ENCODE measurements at places on chromosomes 2 and 18. TPM values are rescaled to one million over a fixed set of nuclear protein-coding genes. Genes with fewer than 3 reads are reported as not detected.

- DNase-seq, result no peak
These were observed 12.0 kb downstream of the PCBP1 start for GRCh38 chr2:70099270-70099669.

GRCh38 chr2:201909961-201910361 lies 103.6 kb downstream of the CDK15 start:
- peak; percentile 63 for DNase-seq

DNA sequence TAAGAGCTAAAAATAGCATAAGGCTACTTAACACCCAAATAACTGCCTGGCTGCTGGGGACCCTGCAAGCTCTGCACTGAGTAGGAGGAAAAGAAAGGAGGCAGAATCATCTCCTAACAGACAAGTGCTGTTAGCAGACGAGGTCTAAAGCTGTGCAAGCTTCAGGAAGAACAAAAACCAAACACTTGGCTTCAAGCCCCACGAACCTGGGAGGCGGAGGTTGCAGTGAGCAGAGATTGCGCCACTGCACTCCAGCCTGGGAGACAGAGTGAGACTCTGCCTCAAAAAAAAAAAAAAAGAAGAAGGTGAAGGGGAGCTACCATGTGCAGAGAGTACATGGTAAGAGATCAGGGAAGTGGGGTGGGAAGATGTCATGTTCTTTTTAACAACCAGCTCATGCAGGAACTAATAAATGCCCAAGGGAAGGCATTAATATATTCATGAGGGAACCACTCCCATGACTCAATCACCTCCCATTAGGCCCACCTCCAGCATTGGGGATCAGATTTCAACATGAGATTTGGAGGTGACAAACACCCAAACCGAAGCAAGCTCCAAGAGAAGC lies 28.8 kb upstream of the INO80C start:
- no peak for DNase-seq

DNA sequence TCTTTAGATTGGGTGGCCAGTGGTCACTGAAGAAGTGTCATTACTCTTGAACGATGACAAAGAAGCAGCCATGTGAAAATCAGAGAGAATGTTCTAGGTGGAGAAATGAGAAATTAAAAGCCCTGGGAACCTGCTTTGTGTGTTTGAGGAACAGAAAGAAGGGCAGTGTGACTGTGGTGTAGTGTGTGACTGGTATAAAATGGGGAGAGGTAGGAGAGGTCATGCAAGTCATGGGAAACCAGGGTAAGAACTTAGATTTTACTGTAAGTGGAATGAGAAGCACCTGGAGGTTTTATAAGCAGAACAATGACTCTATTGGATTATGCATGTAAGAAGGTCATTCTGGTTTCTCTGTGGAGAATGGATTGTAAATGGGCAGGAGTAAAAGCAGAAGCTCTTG lies 12.2 kb downstream of the ICOS start:
- no peak for DNase-seq

DNA sequence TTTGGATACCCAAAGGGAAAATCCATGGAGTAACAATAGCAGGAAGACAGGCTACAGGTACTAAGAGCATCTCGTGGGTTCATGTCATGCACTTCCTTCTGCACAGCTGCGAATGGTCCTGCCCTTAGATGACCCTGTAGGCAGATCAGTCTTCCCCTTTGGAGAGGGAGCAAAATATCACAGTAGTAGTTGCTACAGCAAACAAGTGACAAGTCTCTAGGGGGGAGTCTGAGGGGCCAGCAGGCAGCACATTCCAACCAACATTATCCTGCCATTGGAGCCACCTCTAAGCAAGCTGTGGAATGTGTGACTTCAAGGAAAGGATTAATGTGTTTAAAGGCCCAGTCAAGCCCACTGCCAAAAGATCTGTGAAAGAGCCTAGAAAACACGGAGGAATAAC lies 273.2 kb upstream of the PARD3B start:
- no peak for DNase-seq

DNA sequence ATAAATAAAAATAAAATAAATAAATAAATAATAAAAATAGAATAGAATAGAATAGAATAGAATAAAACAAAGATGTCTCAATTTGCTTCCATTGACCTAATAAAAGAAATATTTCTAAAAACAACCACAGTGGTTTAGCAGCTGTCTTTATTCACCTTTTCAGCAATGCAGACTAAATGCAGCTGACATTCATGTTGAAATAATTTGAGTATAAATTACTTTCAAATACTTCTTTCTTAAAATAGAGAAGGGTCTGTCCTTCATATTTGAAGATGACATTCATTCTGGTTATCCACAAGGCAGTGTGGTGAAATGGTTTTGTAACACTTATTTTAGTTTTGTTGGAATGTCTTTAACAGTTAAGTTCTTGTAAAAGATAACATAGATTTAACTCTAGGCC lies 469.4 kb downstream of the IRS1 start:
- DNase-seq, result no peak

DNA sequence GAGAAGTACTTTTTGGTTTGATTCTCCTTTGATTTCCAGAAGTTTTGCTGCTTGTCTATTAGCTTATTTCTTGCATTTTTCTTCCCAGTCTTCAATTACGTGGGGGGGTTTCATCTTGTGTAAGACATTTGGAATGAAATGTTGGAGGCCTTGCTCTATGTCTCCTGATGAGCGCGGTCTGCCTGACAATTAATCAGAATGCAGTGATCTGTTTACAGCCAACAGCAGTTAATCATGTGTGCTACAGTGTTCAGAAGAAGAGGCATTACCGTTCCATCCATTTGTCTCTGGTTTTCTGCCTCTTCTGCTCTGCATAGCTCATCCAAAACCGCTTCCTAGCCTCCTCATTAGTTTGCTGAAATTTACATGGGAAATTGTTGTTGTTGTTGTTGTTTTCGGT lies 134.4 kb upstream of the ST6GAL2 start:
- DNase-seq, result peak; percentile 28

Gene AP1S3
- total RNA-seq, result 4.0 TPM

DNA sequence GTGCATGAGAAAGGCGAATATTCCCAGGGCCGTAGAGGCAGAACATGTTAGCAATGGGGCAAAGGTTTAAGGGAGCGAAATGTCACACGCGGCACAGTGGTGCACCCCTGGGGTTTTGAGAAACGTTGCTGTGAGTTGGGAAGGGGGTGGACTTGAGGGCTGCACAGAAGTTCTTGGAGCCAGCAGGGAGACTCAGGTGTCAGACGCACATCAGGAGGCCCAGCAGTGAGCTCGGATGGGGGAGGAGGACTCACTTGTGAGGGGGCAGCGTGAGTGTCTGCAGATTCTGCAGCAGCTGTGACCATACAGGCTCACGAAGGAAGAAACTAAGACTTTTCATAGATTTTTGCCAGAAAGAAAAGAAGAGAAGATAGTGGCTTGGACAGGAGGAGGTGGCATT lies 218.2 kb downstream of the SNTG2 start:
- no peak for DNase-seq

- no peak for DNase-seq
These were observed 158.0 kb downstream of the LTBP1 start for GRCh38 chr2:33104726-33105125.

GRCh38 chr2:223731503-223731902 lies 105.9 kb downstream of the AP1S3 start:
- DNase-seq, result no peak

Gene ZBTB14
- 9.4 TPM for total RNA-seq

GRCh38 chr2:219724628-219725027 lies 97.2 kb downstream of the SLC4A3 start:
- no peak for DNase-seq

DNA sequence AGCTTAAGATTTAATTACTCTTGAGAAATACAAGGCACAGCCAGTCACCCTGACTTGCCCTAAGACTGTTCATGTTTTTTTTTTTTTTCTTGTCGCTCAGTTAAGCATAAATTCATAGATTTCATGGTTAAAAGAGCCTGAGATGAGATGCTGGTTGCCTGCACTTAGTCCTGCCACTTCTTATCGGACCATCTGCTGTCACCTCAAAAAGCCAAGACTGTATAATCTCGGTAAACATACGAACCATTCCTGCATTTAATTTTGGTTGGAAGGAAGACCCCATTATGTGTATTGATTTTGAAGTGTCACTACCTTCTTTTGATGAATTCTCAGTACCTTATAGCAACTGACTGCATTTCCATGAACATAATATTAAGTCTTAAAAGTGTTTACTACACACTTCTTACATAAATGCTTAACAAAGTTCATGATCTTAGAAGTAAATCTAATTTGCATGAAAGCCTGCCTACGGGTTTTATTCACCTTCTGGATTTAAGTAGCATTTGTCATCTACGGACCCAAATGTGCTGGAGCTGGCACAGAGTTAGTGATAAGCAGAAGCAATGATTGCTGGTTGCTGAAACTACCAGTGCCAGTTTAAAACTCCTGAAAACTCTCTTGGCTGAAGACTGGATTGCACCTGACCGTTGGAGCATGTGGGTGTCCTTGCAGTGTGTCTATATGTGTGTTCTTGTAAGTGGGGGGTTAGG lies 843.4 kb downstream of the TMEM182 start:
- no peak for DNase-seq

Gene CRYBA2
- not detected for total RNA-seq

Data from skin of body (tissue), 3 donors.